Diencephalon (tissue), 1 donor: ENCODE measurements at places on chromosomes 11 and 22. TPM values are rescaled to one million over a fixed set of nuclear protein-coding genes. Genes with fewer than 3 reads are reported as not detected.

CSNK2A3 gene
- total RNA-seq = 6.9 TPM

DEPDC7 gene
- 3.0 TPM for total RNA-seq

ROBO4 gene
- 8.1 TPM for total RNA-seq

GAL3ST1 gene
- total RNA-seq = 6.0 TPM

C11orf97 gene
- 2.5 TPM for total RNA-seq

C22orf23 gene
- total RNA-seq = 1.4 TPM

PRG2 gene
- 0.46 TPM for total RNA-seq

TSPAN18 gene
- 13.6 TPM for total RNA-seq

BTBD18 gene
- total RNA-seq = not detected
